ENCODE measurements at places on chromosomes 5 and 9.

DNA sequence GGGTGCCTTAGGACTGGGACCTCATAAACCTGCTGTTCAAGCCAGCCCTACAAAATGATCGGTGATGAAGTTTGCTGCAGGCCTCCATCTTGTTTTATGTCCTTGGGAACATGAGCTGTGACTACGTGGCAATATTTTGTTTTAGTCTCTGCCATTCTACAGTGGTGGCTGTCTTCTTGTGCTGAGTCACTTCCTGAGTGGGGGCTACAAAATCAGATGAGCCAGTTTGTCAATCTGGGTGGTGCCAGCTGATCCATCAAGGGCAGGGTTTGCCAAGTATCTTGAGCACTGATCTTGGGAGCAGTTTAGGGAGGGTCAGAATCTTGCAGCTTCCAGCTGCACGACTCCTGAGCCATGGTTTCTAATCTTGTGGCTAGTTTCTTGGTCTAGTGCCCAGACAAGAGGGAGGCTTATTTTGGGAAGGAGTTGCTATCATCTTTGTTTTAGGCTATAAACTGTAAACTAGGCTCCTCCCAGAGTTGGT, 94.7 kb downstream of the YTHDC2 start:
- peaks cover 19% of the 10 kb centered on the region for H3K4me1 ChIP-seq
- H3K4me3 ChIP-seq: no peak overlapping the region
- peaks cover 26% of the 10 kb centered on the region for H3K27me3 ChIP-seq
- H3K27ac ChIP-seq: no peak overlapping the region
- no peak for DNase-seq

GRCh38 chr5:176680226-176680563, 32.9 kb downstream of the TSPAN17 start:
- no peak for DNase-seq
- H3K4me1 ChIP-seq: no peaks in the 10 kb centered on the region
- no peak overlapping the region for H3K4me3 ChIP-seq
- H3K36me3 ChIP-seq: no peaks in the 10 kb centered on the region

DNA sequence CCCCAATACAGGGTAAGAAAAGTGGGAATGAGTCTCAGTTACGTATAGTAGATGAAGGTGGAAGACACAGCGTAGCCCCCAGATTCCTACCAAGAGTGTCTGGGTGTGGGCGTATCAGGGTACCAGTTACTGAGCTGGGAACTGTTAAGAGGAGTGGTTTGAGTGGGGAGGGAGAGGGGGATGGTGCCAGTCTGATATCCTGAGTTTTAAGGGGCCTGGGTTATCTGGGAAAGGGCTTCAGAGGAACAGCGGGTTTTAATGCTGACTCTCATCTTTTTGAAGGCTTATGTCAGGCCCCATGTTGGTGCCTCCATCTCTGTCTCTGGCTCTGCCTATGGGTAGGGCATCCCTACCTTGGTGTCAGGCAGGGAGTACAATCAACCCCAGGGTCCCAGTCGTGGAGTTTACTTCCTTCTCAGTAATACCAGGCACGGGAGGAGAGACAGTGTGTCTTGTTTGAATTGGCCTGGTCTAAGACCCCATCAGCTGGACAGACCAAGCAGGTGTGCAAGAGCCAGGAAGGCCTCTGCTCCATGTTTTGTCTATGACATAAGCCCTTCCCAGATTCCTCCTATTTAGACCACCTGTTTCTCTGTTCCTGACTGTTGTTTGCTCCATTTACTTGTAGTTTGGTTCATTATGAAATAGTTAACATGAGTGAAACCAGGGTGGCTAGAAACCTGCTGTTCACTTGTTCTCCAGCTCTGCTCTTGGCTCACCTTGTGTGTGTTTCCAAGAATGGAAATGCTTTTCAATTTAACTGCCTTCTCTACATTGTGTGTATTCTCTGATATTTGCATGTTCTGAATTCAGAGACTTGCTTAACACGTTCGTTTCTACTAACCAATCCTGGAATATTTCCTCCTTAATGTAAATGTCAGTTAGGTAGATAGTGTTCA, 125.6 kb downstream of the DAB2IP start:
- H3K36me3 ChIP-seq: no peaks in the 10 kb centered on the region
- no peaks in the 10 kb centered on the region for H3K4me1 ChIP-seq
- peaks cover 4% of the 10 kb centered on the region for H3K27me3 ChIP-seq
- no peak for DNase-seq
- H3K4me3 ChIP-seq: no peak overlapping the region

- H3K4me1 ChIP-seq: no peaks in the 10 kb centered on the region
- peaks cover 4% of the 10 kb centered on the region for H3K27me3 ChIP-seq
- no peak overlapping the region for H3K27ac ChIP-seq
- no peak for DNase-seq
- H3K36me3 ChIP-seq: no peaks in the 10 kb centered on the region
Measured at GRCh38 chr5:149886060-149886459, 58.5 kb downstream of the PDE6A start.

GRCh38 chr9:36046923-36047322, 10.2 kb downstream of the RECK start:
- H3K27me3 ChIP-seq: no peaks in the 10 kb centered on the region
- H3K4me1 ChIP-seq: peaks cover 12% of the 10 kb centered on the region
- H3K4me3 ChIP-seq: no peak overlapping the region
- no peaks in the 10 kb centered on the region for H3K36me3 ChIP-seq

DNA sequence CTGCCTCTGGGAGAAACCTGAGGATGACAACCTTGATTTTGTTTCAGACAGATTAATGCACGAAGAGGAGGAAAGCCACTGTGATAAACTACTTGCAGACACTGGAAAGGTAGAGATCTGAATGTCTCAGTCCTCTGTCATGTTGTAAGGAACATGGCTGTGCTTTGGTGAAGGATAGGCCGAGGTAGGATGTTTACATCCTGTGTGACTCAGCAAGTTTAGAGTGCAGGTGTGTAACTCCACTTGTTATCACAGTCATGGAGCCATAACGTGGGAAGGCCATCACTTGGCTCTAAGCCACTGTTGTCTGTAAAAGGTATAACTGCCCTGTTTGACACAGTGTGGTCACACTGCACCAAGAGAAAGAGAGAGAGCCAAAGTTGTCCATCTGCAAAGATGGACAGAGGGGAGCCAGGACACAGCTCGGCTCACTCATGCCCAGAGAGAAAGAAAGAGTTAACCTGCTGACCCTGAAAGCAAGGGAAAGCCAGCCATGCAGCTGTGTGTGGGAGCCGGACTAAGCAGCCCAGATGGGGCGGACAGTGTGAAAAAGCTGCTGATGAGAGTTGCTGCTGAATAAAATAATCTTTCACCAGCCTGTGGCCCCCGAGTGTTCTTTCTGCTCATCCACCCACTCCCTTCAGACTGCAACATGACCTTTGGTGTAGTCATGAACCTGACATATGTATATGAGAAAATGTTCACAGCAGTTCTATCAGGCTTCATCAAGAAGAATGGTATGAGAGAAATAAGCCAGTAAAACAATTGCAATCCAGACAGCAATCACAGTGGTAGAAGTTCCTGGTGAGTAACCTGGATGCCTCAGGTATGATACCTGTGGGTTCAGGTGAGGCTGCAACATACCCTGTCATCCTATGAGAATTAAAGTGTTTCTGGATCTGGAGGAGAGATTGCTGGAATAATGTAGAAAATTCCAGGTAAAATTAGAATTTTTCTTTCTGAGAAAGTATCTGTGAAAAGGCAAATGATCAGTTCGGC, 115.9 kb downstream of the TARS1 start:
- no peak overlapping the region for H3K4me3 ChIP-seq

DNA sequence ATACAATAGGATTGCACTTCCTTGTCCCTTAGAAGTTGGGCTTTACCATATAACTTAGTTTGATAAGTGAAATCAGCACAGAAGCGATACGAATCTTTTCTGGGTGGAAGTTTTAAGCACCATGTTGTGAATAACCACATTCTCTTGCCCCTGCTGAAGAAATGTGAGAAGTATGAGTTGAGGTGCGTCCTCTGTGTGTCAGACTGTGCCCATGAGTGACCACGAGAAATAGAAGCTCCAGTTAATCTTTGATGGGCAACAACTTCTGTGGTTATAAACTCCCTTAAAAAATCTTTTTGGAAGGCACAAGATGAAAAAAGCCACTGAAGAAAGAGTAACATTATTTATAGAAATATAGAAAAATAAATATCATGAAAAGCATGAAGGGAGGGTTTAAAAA, 668.2 kb downstream of the DTWD2 start:
- DNase-seq: no peak
- no peaks in the 10 kb centered on the region for H3K27me3 ChIP-seq
- H3K36me3 ChIP-seq: no peaks in the 10 kb centered on the region
- H3K4me3 ChIP-seq: no peak overlapping the region
- no peak overlapping the region for H3K27ac ChIP-seq
- H3K4me1 ChIP-seq: no peaks in the 10 kb centered on the region

DNA sequence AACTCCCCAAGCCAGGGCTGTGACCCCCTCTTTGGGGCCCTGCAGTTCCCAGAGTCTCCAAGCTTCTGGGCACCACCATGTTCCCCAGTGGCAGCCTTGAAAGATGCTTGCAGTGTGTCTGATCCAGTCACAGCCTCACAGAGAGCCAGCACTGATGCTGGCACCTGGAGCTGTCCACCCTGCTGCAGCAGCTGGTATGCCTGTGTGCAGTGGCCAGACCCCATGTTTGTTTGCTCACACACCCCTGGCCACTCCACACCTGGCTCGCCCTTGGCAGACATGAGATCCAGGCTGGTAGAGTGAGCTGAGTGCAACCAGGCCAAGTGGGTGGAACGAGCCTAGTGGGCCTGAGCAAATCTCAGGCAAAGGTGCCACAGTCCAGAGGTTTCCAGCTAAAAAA, 106.0 kb downstream of the C9orf50 start:
- DNase-seq: no peak
- H3K27ac ChIP-seq: no peak overlapping the region
- H3K27me3 ChIP-seq: no peaks in the 10 kb centered on the region
- peaks cover 9% of the 10 kb centered on the region for H3K36me3 ChIP-seq

DNA sequence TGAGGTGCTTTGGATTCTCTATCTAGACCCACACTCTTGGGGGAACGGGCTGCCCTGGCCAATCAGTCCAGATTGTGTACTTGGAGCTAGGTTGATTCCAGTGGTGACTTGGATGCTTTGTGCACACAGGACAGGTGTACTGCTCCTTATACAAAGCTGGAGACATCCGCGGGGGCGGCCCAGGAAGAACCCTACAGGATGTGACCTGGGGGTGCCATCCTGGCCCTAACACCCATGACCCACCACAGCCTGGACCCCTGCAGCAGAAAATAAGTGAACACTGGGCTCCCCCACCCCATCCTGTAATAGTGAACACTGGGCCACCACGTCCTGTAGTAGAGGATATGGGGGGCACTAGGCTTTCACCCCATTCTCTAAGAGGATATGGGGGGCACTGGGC, 12.1 kb upstream of the PLEKHG4B start:
- no peak overlapping the region for H3K4me3 ChIP-seq
- no peak for DNase-seq
- no peak overlapping the region for H3K27ac ChIP-seq
- no peaks in the 10 kb centered on the region for H3K27me3 ChIP-seq
- H3K36me3 ChIP-seq: peaks cover 3% of the 10 kb centered on the region
- H3K4me1 ChIP-seq: no peaks in the 10 kb centered on the region

- H3K36me3 ChIP-seq: no peaks in the 10 kb centered on the region
- peaks cover 12% of the 10 kb centered on the region for H3K27me3 ChIP-seq
- no peak overlapping the region for H3K27ac ChIP-seq
- H3K4me3 ChIP-seq: no peak overlapping the region
Measured at GRCh38 chr5:54702470-54702869, 184.9 kb downstream of the SNX18 start.

- no peak overlapping the region for H3K27ac ChIP-seq
- no peak for DNase-seq
- H3K4me1 ChIP-seq: peaks cover 4% of the 10 kb centered on the region
- no peaks in the 10 kb centered on the region for H3K36me3 ChIP-seq
- H3K27me3 ChIP-seq: peaks cover 3% of the 10 kb centered on the region
Measured at GRCh38 chr5:62093976-62094375, 212.0 kb upstream of the KIF2A start.

DNA sequence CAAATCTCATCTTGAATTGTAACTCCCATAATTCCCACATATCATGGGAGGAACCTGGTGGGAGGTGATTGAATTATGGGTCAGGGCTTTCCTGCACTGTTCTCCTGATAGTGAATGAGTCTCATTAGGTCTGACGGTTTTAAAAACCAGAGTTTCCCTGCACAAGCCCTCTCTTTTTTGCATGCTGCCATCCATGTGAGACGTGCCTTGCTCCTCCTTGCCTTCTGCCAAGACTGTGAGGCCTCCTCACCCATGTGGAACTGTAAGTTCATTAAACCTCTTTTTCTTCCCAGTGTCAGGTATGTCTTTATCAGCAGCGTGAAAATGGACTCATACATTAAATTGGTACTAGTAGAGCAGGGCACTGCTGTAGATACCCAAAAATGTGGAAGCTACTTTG, 22.4 kb upstream of the KDM4C start:
- H3K27ac ChIP-seq: no peak overlapping the region
- no peak overlapping the region for H3K4me3 ChIP-seq
- no peaks in the 10 kb centered on the region for H3K27me3 ChIP-seq

DNA sequence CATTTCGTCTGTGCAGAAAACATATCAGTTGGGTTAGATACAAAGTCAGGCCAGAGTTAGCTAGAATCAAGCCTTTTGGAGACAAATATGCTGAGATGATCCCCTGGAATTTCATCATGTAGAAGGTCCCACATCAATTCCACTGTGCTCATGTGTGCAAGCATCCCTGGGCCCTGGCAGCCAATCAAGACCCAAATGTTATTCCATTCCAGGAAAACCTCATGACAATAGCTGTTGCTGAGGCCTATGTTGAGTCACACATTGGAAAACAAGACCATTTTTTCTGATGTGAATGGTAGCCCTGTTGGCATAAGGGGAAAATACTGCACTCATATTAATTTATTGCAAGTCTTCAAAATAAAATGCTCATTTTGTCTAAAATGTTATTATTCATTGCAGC, 11.5 kb downstream of the SPOCK1 start:
- H3K4me1 ChIP-seq: no peaks in the 10 kb centered on the region
- H3K4me3 ChIP-seq: no peak overlapping the region
- H3K27ac ChIP-seq: no peak overlapping the region
- no peaks in the 10 kb centered on the region for H3K27me3 ChIP-seq
- no peaks in the 10 kb centered on the region for H3K36me3 ChIP-seq

- H3K4me1 ChIP-seq: no peaks in the 10 kb centered on the region
- no peak overlapping the region for H3K27ac ChIP-seq
- no peaks in the 10 kb centered on the region for H3K36me3 ChIP-seq
- DNase-seq: no peak
Measured at GRCh38 chr9:124477648-124478285, 27.5 kb downstream of the ADGRD2 start.

- peak; percentile 17 for DNase-seq
- no peaks in the 10 kb centered on the region for H3K27me3 ChIP-seq
Measured at GRCh38 chr5:55308254-55308836, 556 bp downstream of the MTREX start.

- DNase-seq: no peak
- no peak overlapping the region for H3K4me3 ChIP-seq
Measured at GRCh38 chr5:16976625-16977008, 40.5 kb upstream of the MYO10 start.

DNA sequence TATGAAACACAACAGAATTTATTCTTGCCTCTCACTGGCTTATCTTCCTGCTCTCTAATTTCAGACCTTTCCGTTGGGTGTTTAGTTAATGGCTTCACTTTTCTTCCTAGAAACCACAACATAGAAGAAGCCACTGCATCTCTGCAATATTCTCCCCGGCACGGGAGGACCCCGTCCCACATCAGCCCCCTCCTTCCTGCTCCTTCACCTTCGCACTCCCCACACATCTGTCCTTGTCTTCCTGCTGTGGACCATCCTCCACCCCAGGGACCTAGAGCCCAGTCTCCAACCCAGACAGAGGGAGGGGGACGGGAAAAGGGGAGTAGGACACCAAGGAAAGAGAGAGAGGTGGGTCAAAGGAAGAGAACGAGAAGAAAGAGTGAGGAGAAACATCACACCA, 1.4 kb downstream of the OR2V1 start:
- no peaks in the 10 kb centered on the region for H3K4me1 ChIP-seq
- H3K4me3 ChIP-seq: no peak overlapping the region
- no peaks in the 10 kb centered on the region for H3K36me3 ChIP-seq
- no peak overlapping the region for H3K27ac ChIP-seq
- peaks cover 23% of the 10 kb centered on the region for H3K27me3 ChIP-seq
